Left lung (tissue), 14 donors: ENCODE measurements at places on chromosomes 11 and 22. TPM values are rescaled to one million over a fixed set of nuclear protein-coding genes. Genes with fewer than 3 reads are reported as not detected.

NPAS4 gene
- 0.53 TPM for polyA plus RNA-seq

DNA sequence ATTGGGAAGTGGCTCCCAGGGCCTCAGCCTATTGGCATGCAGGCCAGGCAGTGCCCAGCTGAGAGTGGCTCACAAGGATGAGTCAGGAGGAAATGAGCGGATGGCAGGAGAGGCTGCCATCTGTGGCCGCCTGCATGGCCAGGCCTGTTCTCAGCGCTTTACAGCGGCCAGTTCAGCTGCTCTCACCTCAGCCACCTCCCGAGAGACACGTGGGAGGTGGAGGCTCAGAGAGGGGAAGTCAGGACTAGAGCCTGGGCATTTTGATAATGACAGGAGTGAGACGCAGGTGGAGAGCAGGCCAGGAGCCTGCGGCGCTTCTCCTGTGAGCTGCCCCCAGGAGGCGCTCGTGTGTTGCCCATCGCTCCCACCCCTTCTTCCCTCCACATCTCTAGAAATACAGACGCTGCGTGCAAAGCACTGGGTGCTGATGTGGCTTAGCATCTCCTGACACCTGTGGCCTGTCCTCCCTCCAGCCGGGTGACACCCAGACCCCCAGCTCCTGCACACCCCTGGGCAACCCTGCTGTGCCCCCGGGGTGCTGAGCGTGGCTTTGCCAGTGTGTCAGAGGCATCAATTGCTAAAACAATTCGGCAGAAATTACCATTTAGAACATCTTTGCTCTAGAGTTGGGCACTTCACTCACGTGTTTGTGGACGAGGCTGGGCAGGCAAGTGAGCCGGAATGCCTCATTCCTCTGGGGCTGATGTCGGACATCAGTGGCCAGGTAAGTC is 21.4 kb upstream of the PANX2 start:
- peak; percentile 92 for DNase-seq

OR10G6 gene
- not detected for polyA plus RNA-seq

- no peak for DNase-seq
These were observed 31.7 kb upstream of the CSNK1E start for GRCh38 chr22:38348751-38349496.
